ENCODE measurements at places on chromosomes 16 and 17. TPM values are rescaled to one million over a fixed set of nuclear protein-coding genes. Genes with fewer than 3 reads are reported as not detected.

DNA sequence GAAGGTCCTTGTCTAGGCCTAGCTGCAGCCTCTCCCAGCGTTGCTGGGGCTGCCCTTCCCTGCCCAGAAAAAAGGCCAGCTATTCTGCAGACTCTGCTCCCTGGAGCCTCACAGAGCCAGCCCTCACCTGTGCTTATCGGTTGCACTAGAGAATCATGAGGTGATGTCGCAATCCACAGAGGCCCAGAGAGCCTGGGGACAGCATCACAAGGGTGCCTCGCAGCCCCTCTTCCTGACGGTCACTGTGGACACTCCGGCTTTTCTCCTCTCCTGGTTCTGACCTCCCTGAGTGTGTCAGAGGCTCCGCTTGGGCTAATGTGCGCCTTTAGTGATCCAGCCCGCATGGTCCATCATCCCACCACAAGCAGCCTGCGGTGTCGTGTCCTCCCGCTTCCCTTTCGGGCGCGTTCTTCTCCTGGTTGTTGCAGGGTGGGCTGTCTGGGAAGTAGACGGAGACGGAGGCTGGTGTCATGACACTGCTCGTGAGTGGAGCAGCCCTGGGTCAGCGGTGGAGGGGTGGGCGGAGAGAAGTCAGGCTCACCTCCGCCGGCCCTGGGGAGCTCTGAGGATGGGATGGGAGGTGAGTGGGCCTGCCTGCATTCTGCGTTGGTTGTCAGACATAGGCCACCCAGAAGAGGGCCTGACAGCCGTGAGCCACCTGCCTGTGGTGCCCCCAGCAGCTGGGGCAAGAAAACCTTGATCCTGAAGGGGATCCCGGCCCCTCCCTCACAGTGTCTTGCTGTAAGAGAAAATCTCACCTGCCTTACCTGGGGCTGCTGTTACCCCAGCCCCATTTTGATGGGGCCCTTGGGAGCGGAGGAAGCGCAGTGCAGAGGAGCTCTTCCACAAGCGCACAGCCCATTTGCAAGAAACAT lies 165.9 kb upstream of the CHMP6 start:
- no peak for DNase-seq

GRCh38 chr17:44842748-44843147 lies 4.9 kb upstream of the HIGD1B start:
- no peak for DNase-seq

GRCh38 chr17:19703828-19704613 lies 12.4 kb downstream of the SLC47A2 start:
- no peak for DNase-seq

DNA sequence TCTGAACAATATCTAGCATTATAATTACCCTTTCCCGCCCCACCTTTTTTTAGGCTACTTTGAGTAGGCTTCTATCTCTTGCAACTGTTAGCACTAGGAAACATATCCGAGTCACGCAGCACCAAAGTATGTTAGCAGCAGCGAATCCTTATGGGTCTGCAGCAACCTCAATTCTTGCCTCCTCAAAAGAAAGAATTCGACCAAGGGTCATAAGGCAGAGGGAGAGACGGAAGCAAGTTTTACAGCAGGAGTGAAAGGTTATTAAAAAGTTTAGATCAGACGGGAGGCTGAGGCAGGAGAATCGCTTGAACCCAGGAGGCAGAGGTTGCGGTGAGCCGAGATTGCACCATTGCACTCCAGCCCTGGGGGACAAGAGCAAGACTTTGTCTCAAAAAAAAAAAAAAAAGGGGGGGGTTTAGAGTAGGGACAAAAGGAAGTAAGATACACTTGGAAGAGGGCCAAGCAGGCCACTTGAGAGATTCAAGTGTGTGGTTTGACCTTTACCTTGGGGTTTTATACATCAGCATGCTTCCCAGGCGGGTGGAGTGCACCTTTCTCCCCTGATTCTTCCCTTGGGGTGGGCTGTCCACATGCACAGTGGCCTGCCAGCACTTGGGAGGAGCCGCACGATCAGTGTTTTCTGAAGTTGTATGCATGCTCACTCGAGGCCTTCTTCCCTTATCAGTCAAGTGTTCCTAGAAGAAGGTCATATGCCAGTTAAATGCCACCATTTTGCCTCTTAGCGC lies 67.7 kb downstream of the HLF start:
- DNase-seq = no peak

- no peak for DNase-seq
These were observed 42.6 kb downstream of the CYTH1 start for GRCh38 chr17:78739331-78739931.

DNA sequence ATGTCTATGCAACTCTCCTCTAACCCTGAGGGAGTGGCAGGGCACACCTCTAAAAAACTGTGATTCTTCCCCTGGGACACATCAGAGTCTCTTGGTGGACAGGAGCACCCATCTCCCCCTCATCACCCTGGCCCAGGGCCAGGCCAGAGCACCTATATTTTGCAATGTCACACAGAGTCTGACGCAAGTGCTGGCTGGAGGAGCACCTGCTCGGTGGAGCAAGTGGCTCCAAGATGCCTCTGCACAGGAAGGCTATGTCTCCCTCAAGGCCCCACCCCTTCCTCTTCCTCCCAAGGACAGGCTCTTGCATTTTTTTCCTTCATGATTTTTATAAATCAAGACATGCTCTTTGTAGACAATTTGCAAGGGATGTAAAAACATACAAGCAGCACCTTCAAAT lies 13.3 kb downstream of the SNN start:
- DNase-seq = no peak

Gene RMI2
- 5.6 TPM for total RNA-seq

DNA sequence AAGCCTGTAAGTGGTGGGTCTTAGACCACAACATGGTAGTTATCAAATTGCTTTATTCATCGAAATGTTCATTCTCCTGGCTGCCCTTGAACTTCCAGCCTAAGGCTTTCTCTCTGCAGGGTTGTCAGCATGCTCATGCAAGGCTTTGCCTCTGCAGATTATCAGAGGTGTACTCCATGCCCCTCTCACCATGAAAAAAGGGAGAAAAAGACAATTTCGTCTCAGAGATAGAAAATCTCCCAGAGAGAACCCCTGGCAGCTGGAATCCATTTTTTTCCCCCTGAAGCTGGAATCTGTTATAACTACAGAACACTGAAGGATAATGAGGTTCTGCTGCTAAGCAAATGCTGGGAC lies 33.9 kb upstream of the METTL9 start:
- no peak for DNase-seq

DNA sequence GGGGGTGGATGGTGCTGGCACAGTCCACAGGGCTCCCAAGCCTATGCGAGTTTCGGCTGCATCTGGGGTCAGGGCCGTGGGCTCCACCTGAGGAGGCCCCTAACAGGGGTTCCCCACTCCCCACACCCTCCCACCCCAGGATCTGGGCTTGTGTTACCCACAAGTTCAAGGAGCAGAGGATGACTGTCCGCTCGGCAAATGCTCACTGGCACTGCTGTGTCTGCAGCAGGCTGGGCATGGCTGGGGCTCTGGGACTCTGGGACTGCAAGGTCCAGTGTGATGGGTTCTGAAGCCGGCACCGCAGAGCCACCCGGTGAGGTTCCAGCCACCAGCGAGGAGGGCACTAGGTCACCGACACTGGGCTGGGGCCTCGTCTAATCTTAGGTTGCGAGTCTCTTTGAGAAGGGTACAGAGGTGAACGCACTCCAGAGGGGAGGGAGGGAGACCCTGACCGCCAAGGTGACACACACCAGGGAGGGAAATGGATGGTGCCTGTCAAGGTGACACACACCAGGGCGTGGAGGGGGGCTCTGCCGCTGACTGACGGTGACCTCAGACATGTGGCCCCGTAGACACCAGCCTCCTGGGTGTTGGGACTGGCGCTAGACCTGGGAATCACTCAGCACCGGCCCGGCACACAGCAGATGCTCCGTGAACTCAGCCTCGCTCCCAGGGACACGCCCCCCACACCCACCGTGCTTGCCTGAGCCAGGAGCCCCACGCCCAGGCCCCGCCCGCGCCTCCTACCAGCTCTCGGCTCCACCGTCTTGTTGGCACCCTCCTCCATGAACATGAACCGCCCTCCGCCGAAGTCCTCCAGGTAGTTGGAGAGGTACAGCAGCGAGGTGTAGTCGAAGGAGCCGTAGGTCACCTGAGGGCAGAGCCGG lies 20.5 kb upstream of the HEXD start:
- DNase-seq = no peak

- DNase-seq = no peak
These were observed 17.8 kb upstream of the KSR1 start for GRCh38 chr17:27438348-27438998.

DNA sequence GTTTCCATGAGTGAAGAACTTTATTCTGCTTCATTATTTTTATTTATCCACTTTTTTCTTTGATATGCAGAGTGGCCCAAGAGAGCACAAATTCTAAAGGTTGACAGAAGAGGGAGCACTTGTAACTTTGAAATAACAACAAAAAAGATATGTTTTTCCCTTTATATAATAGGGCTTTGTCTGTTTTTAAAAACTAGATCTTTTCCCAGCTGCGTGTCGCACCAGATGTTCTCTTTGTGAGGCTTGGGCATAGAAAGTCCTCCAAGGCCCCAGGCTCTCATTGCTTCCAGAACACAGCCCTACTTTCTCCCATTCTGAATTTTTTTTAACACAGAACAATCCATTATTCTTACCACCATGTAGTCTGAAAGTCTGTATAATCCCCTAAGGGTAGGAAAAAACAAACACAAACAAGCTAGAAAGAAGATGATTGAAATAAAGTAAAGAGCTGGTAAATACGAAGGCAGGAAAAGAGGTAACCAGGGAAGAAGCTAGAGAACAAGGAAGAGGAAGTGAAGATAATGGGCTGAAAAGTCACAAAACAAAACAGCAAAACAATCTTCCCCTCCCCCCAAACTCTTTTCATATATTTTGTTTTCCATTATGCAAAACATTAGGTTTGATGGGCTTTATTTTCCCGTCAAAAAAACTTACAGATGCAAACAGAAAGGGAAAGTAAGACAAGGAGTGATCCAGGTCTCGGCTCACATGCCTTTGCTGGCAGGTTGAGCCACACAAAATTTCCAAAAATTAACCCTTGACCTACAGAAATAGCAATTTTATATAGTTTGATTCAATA lies 160.4 kb downstream of the ABCA8 start:
- peak; percentile 75 for DNase-seq

GRCh38 chr16:48547530-48547929 lies 62.5 kb downstream of the N4BP1 start:
- no peak for DNase-seq

DNA sequence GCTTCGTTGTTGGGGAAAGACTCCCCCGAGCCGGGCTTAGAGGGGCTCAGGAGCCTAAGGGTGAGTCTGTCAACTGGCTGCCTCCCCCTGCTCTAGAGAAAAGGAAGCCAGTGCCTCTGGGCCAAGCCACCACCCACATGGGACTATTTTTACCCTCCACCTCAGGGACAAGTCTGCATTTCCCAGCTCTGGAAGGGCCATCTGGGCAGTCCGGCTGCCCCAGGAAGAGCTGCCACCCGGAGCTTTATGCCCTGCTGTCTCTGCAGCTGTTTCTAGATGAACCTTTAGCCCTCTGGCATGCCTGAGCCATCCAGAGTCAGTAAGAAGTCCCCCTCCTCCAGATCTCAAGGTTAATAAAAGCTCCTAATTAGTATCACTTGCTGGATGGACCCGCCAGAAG lies 5.3 kb upstream of the RPRML start:
- DNase-seq = no peak

Gene MYH1
- not detected for total RNA-seq

GRCh38 chr17:41082626-41083025 lies 1.3 kb upstream of the KRTAP4-7 start:
- DNase-seq = no peak

DNA sequence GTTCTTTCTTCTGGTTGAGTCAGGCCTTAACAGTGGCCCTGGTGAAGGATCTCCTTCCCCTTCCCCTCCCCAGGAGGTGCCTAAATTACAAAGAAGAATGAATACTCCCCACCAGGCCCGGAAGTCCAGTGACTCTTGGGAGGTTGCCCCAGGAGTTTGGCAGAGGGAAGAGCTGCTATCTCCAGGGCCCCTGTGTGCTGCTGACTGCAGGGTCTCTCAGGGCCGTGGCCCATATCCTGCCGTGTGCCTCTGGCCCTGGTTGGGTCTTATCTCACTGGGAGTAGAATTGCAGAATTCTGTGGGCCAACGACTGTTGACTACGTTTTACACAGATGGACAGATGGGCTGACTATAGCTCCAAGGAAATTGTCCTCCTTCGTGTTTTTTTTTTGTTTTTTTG lies 28.0 kb downstream of the AKAP1 start:
- DNase-seq = no peak

Gene KRTAP16-1
- total RNA-seq = not detected

Gene PPM1E
- under 0.01 TPM for total RNA-seq

DNA sequence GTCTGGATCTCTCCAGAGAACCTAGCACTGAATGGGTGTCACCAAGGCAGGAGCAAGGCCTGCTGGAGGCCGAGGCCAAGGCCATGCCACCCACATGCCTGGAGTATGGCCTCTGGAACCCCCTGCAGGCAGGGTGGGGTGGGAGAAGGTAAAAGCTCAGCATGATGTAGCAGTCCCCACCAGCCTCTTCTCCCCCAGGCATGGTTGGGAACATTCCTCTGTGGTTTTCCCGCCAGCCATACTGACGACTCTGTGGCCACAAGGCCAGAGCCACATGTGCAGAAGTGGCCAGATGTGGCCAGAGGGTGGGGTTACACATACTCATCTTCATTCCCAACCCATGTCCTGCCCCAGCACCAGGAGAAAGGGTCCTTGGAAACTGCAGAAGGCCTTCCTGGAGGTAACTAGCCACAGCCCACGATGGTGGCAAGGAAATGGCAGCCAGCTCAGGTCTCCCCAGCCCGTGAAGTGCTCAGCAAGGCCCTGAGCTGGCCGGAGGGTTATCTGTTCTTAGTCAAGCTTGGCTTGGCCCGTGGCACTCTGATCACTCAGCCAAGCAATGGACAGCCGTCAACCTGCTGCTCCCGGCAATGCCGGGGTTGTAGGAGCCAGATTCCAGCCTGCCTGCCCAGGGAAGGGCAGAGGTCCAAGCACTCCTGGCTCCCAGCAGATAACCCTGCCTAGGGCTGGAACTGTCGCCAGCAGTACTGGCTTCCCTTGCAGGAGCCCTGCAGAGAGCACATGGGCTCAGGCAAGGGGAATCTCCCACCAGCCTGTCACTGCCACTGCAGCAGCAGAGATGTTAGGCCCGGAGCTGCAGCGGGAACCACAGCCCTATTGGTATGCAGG lies 26.1 kb downstream of the HDAC5 start:
- peak; percentile 85 for DNase-seq

- no peak for DNase-seq
These were observed 145.2 kb downstream of the CPPED1 start for GRCh38 chr16:12658506-12658905.

Gene CD300C
- total RNA-seq = not detected

Gene PRSS21
- total RNA-seq = 0.32 TPM

- DNase-seq = no peak
These were observed 116.9 kb upstream of the EEF2KMT start for GRCh38 chr16:5214466-5214865.

DNA sequence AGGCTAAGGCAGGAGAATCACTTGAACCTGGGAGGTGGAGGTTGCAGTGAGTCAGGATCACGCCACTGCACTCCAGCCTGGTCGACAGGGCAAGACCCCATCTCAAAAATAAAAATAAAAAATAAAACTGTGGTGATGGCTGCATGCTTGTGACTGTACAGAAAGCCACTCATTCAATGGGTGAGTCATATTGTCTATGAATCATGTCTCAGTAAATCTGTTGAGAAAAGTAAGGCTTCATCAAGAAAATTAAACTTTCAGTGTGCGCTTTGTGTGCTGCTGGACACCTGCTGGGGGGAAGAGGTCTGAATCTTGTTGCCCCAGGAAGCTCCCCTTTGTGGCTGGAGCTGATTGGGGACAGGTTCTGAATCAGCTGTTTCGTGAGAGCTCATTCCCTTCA lies 11.3 kb downstream of the NUBP1 start:
- peak; percentile 30 for DNase-seq

Gene KRTAP2-2
- total RNA-seq = not detected
